ENCODE measurements at places on chromosomes 11 and 22.

DNA sequence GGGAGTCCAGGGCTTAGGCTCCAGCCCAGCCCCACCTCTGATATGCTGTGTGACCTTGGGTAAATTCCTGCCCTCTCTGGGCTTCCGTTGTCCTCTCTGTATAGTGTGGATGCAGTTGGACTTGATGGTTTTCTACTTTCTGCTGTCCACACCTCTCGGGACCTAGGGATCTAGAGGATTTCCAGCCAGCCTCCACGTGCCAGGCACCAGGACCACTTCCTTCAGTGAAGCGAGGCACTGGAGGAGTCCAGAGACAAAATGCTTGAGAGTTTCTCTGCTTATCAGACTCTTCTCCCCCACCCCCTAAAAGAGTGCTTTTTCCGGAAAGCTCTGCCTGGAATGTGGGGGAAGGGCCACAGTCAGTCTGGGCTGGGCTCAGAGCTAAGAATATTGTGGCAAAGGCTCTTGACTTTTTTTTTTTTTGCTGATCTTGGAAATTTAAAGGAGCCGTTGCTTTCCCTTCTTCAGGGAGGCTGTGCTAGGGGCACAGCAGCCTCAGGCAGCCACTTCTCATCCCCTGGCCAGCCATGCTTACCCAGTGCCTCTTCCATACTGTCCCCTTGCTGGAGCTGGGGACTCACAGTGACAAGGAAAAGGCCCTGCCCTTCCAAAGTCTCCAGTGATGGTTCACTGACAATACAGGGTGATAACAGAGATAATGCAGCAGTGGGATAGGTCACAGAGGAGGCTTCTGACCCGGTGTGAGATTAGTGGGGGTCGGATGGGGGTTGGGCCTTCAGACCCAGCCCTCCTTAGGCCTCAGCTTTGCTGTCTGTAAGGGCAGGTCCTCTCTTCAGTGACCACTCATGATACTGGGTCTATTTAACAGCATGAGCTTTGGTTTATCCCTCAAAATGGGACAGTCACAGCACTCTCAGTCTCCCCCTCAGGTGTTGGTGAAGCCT, 2.9 kb upstream of the SERPINH1 start:
- no peak for DNase-seq

GRCh38 chr11:64858467-64859263, 14.2 kb upstream of the CDC42BPG start:
- no peak for DNase-seq

- no peak for DNase-seq
These were observed at the start of gene KCNK7 for GRCh38 chr11:65595543-65596281. Gene KCNK7 (minus strand): TSS chr11:65595800. CDS start chr11:65595772, 28 bp downstream.

GRCh38 chr11:131693756-131694155, 323.3 kb downstream of the NTM start:
- no peak for DNase-seq

DNA sequence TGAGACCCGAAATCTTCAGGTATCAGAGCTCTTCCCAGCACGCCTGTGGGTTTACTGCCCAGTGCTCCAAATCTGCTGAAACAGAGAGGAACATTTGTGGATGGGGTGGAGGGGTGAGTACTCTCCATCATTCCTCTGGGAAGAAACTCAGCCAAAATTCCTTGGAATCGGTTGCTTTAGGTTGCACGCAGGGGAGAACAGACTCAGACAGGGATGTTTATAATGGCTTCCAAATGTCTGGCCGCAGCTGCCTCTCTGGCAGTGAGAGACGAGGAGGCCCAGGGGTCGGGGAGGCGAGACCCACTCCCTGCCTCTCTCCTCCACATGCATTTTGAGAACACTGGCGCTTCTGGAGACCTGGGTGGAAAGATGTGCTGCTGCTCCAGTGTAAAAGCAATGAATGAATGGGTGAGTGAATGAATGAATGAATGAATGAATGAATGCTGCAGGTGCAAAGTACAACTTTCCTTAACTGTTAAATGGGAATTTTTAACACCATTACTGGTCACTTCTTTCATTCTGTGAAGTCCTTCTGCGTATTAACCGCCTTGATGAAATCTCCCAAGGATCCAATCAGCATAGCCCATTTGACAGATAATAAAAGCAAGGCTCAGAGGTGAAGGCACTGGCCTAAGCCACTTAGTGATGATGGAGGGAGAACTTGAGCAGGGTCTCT, 437.4 kb downstream of the MIAT start:
- no peak for DNase-seq

DNA sequence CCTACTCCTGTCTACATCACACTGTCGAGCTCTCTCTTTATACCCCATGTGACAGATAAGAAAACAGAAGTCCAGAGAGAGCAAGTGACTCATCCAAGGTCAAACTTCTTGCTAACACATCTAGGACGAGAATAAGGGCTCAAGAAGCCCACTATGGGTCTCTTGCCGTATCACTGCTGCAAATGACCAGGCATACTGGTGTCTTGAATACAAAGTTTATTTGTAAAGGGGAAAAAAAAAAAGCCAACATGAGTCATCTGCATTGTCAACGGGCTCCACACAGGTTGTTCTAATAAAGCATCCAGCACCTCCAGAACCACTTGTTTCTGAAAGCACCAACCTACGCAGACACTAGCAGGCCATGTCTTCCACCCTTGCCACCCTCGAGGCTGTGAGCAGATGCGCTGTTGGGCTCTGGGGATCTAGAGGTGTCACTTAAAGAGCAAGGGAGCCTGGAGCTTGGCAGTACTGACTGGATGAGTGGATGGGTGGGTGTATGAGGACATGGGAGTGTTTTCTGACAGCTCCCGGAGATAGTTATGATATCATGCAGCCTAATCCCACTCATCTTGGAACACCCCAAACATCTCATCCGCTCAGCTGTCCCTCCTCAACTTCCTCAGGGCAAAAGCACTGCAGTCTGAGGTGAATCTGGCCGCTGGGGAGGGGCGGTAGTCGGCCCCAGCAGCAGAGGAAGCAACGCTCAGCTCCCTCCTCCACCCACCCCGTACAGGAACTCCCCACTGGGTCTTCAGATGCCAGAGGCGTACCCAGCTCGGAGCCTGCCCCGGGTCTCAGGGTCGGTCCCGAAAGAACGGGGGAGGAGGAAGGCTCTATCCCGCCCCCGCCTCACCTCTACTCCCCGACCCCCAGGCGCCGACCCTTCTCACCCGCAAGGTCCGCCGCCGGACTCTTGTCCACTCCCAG, 1.0 kb downstream of the SMCO4 start:
- peak; percentile 48 for DNase-seq

DNA sequence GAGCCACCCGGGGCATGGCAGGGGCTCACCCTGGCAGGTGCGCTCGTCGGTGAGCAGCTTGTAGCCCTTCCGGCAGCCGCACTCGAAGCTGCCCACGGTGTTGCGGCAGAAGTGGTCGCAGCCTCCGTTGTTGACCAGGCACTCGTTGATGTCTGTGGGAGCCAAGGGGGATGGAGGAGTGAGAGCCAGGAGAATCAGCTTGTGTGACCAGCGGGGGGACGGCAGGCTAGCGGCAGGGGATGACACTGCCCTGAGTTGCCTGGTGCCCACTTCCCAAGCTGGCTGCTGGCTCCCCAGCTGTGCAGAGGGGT, 44.7 kb upstream of the TTLL12 start:
- no peak for DNase-seq

GRCh38 chr11:69205743-69206612, 50.2 kb downstream of the SMIM38 start:
- DNase-seq = no peak

DNA sequence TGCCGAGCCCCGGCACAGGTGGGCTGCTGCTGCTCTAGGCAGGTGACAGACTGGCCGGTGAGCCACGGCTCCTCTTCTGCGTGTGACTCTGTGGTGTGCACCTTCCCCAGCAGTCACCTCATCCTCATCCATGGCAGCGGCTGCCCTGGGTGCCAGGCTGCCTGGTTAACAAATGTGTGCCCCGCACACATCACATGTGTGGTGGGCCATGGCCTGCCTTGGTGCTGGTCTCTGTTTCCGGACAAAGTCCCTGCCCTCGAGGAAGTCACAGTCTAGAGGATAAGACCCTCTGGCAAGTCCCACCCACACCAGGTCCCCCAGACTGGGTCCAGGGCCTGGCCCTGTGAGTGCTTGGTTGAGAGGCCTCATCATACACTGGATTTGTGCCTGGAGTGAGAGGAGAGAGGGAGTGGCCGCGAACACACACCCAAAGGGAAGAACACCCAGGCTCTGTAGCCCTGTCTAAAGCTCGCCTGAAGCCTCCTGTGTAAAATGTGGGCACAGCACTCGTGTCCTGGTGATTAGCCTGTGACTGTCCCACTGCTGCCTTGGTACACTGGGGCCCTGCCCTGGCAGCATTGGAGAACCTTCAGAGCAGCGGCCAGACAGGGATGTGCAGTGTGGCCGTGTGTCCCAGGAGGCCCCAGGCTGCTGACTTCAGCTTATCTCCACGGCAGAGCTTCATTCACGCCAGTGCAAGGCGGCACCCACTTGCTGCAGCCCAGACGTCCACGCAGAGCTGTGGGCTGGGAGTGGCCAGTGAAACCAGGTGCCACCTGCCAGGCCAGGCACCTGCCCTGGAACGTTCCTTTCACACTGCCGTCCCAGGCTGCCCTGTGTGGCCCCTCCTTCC, 269.9 kb downstream of the TBC1D22A start:
- no peak for DNase-seq

- DNase-seq = no peak
These were observed 162.6 kb downstream of the KIF18A start for GRCh38 chr11:27945348-27945747.

GRCh38 chr11:32172848-32173834, 82.3 kb downstream of the RCN1 start:
- DNase-seq = peak; percentile 20

DNA sequence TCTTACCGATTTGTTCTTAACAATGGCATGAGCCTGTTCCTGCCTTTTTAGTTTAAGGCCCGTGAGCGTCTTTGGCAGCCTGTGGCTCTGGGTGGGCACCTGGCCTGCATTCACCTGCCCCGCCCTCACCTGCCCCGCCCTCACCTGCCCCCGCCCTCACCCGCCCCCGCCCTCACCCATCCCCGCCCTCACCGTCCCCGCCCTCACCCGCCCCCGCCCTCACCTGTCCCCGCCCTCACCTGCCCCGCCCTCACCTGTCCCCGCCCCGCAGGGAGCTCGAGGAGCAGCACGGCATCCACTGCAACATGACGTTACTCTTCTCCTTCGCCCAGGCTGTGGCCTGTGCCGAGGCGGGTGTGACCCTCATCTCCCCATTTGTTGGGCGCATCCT, 14.2 kb downstream of the GATD1 start:
- no peak for DNase-seq

DNA sequence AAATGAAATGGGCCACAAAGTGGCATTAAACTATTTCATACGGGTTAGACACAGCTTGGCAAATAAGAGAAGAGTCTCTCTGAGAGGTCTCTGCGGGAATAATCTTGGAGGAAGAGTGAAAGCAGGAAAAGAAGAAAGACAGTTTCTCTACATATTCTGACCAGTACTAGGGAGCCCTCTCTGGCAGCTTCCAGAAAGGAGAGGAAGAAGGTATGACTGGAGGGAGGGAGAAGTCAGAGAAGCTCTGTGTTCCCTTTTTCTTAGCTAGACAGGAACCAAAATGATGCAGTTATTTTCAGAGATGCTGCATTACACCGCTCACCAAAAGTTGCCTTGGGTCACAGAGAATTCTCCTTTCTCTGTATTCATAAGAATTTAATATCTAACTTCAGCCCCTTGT, 382.1 kb downstream of the KCNA4 start:
- DNase-seq = no peak

DNA sequence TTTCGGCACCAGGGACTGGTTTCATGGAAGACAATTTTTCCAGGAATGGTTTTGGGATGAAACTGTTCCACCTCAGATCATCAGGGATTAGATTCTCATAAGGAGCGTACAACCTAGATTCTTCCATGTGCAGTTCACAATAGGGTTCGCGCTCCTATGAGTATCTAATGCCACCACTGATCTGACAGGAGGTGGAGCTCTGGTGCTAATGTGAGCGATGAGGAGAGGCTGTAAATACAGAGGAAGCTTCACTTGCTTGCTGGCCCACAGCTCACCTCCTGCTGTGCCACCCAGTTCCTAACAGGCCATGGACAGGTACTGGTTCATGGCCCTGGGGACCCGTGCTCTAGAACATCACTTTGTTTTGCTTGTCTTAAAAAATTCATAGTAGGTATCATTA, 41.8 kb upstream of the AMPD3 start:
- no peak for DNase-seq

- DNase-seq = no peak
These were observed 52.8 kb upstream of the ANO1 start for GRCh38 chr11:70025308-70025707.

DNA sequence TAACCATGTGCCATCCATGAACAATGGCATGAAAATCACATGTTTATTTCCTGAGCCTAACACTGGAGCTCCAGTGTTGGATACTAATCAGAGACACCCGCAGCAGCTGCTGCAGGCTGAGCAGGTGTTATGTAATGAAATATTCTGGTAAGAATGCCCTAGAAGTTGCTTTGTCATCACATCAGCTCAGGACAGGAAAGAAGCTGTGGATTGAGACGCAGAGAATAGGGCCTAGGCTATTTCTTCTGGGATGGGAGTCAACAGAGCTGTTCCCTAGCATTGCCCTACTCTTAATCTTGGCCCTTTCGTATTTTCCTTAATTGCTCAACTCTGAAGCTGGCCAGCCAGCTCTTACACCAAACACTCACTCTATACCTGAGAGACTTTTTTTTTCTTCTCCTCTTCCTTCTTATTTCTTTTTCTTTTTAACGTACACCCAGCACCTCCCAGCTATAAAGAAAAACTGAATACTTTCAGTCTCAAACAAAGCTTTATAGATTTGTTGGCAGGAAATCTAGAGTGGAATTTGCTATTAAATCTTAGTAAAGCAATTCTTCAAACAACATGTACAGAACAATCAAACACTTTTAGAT, 31.9 kb downstream of the RASSF10 start:
- DNase-seq = no peak

- no peak for DNase-seq
These were observed 96.6 kb upstream of the TMEM45B start for GRCh38 chr11:129719037-129719436.

- no peak for DNase-seq
These were observed 5.2 kb downstream of the KCNJ4 start for GRCh38 chr22:38449776-38450175.

DNA sequence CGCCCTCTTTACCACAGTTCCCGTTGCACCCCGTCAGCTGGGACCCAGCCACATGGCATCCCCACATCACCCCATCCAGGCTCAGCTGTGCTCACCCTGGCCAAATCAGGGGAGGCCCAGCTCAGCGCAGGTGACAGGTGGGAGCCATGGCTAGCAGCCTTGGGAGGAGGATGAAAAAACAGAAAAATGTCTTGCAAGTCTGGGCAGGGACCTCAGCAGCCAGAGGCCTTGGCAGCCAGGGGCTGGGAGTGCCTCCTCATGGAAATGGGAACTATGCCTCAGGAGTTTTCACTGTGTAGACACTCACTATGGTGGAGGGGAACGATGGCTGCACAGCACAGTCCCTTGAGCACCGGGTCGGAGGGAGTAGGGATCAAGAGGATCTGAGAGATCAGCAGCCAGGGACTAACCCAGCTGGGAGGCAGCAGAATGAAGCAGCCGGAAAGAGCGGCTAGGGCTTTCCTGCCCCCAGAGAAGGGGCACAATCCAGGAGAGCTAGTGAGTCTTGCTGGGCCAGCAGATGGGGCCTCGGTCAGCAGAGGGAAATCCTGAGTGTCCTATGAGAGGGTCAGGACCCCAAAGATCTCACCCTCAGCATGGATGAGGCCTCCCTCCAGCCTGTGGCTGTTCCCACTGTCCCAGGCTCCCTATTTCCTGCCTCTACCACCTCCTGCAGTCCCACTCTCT, 6.2 kb upstream of the FTH1 start:
- no peak for DNase-seq
